Activated CD8-positive, alpha-beta memory T cell treated with anti-CD3 and anti-CD28 coated beads for 1 hour (primary cell): ENCODE measurements at places on chromosomes 2 and 18.

- no peak for DNase-seq
Observed at GRCh38 chr2:197256547-197257170, 53.9 kb downstream of the ANKRD44 start.

DNA sequence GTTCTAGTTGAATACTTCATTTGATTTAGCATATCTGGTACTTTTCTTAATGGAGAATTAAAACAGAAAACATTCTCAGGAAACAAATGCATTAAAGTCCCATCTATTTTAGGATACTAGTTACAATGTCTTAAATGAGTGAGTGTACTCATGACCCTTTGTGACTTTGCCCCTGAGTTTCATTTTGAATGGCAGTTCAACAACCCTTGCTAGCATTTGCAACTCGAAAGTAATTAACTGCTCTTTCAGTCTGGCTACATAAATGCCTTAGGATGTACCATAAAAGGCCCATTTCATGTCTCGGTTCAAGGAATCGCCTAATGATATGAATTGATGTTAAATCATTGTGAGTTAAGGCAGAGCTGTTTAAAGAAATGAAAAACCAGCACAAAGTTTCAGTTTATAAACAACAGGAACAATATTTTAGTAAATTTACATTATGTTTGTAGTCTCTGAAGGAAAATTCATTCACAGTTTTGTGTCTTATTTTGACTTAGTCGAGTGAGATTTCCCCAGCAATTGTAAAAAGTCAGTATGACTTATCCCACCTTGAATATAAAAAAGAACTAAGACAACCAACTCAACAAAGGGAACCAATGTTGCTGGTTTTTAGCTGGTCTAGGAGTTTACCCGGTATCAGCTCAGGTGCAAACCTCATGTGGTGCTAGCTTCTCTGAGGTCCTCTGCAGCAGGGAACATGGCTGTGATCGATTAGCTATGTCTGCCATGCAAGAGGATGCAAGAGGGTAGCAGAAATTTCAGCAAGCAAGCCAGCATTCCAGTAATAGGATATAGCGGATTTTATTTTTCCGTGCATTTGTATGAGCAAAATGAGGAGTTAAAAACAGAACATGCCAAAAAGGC lies 386.2 kb downstream of the PTPRM start:
- no peak for DNase-seq

- no peak for DNase-seq
Observed at GRCh38 chr2:40128796-40129195, 323.1 kb downstream of the SLC8A1 start.

DNA sequence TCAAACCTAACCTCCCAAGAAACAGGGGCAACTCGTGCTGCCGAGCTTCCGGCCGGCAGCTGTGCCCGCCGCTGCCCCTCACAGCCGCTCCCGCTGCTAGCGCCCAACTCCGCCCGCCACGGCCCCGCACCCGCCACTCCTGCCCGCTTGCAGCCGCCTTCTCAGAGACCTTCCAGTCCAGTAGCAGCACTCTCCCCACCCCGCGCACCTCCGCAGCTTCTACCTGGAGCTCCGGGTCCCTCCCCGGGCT lies 722 bp upstream of the C2orf15 start:
- no peak for DNase-seq

DNA sequence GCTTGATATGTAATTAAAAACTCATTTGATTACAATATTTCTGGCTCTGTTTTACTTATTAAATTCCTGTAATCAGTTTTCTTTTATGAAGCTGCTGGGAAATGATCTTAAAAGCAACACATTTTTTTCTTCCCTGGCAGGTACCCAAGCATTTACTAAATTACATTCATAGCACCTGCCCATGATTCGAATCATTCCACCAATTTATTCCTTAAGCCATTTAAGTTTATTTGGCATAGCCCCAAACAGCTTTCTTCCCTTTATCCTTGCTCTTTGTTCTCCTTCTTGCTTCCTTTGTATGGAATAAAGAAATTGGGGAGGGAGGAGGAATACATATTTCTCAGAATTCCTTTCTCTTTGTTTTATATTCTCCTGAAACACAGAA lies 241.3 kb downstream of the AGPS start:
- no peak for DNase-seq

GRCh38 chr18:47877892-47878291 lies 52.6 kb downstream of the SMAD2 start:
- DNase-seq: no peak

DNA sequence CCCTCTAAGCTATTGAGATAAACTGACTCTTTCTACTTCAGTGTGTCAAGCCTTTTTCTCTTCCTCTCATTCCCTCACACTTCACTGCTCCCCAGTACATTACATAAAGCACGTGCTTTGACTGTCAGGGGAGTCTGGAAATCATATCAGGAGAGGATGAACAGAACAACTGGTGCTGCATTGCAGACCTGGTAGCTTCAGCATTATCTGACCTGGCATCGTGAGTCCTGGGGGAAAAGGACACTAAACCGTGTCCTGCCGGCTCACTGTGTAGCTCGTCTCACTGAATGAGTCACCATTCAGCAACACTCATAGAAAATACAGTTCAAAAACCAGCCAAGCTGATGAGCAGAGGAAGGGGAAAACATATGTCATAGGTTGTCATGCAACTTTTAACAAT lies 108.5 kb upstream of the UNC80 start:
- no peak for DNase-seq

DNA sequence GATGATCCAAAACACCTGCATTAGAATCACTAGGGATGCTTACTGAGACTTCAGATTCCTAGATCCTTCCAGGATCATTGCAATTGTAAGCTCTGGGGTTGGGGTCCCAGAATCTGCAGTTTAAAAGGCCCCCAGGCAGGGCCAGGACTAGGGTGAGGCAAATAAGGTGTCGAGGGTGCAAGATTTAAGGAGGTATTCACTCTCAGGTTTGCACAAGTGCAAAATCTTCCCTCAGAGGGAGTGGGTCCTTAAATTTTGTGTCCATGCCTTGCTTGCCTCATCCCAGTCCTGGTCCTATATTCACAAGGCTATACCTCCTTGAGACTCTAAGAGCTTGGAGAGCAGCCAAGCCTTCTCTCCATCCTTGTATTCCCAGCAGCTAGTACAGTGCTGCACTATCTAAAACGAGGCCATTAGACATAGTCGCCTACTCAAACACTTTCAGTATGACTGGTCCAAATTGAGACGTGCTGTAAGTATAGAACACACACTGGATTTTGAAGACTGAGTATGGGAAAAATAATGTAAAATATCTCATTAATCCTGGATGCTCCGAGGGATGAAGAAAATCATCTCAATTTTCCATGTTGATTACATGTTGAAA lies 31.6 kb upstream of the MREG start:
- DNase-seq: no peak
